GM10248 (cell line): ENCODE measurements at places on chromosomes 2 and 18.

GRCh38 chr2:39778233-39778632 lies 825 bp downstream of the THUMPD2 start:
- DNase-seq: no peak

GRCh38 chr2:127770973-127771735 lies 39.8 kb downstream of the WDR33 start:
- no peak for DNase-seq

GRCh38 chr2:9378433-9379390 lies 44.6 kb downstream of the ITGB1BP1 start:
- DNase-seq: no peak

- no peak for DNase-seq
These were observed 34.2 kb downstream of the EMX1 start for GRCh38 chr2:72951303-72952095.

DNA sequence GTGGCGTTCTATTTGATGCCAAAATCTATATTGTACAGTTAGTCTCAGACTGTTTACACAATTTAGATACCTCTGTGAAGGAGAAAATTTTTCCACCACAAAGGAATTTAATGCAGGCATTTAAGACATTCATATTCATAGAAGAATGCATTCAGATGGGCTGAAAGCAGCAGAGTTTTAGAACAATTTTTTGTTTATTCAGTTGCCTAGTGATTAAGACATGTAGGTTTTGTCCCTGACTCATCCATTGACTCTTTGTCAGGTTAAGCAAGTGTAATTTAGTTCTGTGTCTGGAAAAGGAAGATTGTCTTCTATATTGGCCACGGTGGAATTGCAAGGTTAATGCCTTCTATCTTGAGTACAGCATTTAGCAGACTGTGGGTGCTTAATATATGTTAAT lies 515.0 kb downstream of the PARD3B start:
- no peak for DNase-seq

DNA sequence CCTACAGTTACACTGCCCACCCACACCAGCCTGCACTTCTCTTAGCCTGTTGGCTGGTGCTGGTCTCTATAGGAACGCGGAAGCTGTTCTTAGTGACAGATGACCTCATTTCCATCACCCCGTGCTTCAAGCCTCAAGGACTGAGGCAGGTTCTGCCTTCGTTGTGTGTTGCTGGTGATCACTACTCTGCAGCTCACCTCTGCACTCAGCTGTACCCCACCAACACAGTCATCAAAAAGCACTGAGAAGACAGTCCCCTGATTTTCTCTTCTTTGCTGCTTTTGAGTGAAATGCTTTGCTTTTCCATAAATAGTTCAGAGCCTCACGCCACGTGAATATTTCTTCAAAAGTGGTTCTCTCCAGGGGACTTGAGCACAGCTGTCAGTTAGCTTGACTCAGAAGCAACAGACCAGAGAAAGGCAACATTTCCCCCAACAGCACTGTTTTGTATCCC lies 225.7 kb upstream of the CCDC150 start:
- DNase-seq: peak; percentile 69

DNA sequence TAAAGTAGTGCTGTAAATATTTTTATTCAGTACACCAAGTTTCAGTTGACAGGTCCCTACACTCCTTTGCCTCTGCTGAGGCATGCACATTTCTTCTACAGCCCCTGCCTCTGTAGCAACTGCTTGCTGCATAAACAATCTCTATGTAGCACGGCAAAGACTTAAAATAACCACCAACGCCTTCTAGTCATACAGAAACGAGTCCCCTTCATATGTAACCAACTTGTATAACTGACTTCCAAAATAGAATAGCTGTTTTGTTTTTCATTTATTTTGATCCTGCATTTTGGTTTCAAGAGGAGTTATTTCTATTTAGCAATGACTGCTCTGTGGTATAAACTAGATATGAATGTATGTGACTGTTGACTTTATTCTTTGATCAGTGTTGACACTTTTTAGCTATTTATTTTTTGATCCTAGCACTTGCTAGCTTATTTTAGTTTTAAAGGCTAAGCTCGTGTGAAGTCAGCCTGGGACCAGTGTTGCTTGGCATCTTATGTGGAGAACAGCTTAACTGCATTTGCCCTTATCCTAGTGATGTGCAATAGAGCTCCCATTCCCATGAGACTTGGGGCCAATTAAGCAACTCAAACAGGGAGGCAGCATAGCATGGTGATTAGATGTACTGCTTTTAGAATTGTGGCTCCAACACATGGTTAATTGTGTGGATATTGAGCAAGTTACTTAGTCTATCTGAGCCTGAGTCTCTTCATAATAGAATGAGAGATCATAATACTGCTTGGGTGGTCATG lies 79.6 kb downstream of the HRH4 start:
- no peak for DNase-seq

DNA sequence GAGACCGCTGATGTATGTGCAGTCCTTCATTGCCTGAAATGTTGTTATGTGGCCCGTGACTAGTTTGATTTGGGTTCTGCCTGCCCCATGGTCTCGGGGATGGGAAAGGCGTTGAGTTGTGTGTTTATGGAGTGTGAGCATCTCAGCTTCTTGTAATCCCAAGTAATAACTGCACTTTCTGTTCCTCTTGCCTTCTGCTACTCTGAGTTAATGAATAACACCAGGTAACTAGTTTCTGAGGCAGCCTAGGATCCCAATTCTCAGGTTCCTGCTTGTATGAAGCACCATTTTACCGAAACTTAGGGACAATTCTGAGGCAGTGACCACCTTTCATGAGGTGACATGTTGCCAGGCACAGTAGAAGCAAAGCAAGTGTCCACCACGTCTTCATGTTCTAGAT lies 170.0 kb downstream of the ALK start:
- DNase-seq: peak; percentile 57

- DNase-seq: no peak
These were observed 185.8 kb upstream of the ID2 start for GRCh38 chr2:8496079-8496478.

DNA sequence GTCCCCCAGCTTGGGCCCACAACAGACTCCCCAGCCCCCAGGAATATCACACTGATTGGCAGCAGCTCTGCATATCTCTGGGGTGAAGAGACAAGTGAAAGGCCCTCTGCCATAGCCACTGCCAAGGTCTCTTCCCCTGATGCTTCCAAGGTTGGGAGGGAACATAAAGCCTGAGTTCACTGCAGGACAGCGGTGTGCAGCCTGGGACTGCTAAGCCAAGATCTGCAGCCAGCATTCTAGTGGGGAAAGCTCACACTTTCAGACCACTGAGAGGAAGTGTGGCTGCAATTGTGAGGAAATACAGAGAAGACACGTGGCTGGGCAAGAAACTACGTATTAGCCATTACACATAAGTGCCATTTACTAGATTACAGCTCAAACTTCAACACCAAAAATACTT lies 100.7 kb downstream of the MAIP1 start:
- DNase-seq: no peak

DNA sequence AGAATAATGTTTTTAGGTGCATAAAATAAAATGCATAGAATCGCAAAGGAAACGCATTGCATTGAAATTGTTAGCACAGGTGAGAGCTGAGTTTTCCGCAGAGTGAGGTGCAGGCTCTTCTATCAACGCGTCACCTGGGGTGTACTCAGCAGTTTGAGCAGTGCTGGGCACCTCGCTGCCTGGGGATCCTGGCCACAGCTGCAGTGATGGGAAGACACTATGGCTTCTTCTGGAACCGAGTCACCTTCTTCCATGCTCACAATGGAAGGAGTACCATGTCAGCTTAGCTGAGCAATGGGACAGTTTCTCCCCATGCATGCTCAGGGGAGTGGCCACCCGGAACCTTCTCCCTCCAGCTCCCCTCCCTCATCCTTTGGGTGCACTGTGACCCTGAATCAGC lies 95.4 kb upstream of the OTOS start:
- no peak for DNase-seq

- DNase-seq: no peak
These were observed 154.0 kb downstream of the PMAIP1 start for GRCh38 chr18:60053747-60054304.

GRCh38 chr18:25862881-25863600 lies 227.4 kb downstream of the SS18 start:
- DNase-seq: no peak

DNA sequence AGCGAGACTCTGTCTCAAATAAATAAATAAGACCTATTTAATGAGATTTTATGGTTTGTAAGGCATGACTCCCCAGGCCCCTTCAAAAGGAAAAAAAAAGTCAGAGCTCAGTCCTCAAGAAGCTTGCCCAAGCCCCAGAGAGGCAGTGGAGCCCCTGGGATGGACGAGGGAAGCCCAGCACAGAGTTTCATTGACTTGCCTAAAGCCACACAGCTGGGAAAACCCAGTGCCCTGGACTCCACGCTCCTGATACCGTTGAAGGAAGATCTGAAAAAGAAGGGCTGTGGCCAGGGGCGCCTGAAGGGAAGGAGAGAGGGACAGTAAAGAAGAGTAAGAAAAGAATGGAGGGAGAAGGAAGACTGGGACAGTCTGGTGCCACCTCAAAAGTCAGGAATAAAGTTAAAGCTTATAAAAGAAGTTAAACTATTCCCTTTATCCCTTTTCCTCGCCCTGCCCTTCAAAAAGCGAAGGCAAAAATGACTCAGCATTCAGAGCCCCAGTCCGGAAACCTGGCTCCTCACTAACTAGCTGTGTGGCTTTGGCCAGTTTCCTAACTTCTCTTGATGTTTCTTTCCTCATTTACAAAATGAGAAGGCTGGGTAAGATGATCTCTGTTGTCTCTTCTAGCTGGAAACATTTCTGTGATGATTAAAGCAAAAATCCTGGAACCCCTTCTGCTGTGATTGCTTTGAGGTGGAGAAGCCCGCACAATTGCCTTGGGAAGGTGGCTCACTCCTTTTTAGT lies 46.7 kb downstream of the LYPD1 start:
- DNase-seq: no peak

- no peak for DNase-seq
These were observed 333.7 kb downstream of the AGAP1 start for GRCh38 chr2:235827585-235827992.

GRCh38 chr2:133810559-133810958 lies 242.3 kb upstream of the NCKAP5 start:
- DNase-seq: no peak

- DNase-seq: no peak
These were observed 148.1 kb downstream of the TMEM163 start for GRCh38 chr2:134570676-134571075.

GRCh38 chr18:79516441-79516931 lies 120.8 kb downstream of the NFATC1 start:
- no peak for DNase-seq

- DNase-seq: no peak
These were observed 235.2 kb downstream of the MTX2 start for GRCh38 chr2:176504440-176504839.

DNA sequence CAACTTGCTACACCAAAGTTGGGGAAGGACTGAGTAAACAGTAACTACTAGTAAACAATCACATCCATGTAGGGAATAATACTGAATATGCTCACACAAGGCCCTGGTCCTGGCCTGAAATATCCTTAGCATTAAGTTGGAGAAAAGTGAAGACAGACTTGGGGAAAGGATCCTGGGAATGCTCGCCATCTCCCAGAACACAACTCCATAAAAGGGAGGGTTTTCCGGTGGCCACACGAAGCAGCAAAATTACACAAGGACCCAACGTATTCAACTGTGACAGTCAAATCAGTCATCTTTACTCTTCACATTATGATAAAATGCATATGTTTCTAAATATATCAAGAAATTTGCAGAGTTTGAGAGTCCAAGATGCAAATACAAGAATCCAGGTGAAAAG lies 7.3 kb downstream of the NEMP2 start:
- DNase-seq: no peak

DNA sequence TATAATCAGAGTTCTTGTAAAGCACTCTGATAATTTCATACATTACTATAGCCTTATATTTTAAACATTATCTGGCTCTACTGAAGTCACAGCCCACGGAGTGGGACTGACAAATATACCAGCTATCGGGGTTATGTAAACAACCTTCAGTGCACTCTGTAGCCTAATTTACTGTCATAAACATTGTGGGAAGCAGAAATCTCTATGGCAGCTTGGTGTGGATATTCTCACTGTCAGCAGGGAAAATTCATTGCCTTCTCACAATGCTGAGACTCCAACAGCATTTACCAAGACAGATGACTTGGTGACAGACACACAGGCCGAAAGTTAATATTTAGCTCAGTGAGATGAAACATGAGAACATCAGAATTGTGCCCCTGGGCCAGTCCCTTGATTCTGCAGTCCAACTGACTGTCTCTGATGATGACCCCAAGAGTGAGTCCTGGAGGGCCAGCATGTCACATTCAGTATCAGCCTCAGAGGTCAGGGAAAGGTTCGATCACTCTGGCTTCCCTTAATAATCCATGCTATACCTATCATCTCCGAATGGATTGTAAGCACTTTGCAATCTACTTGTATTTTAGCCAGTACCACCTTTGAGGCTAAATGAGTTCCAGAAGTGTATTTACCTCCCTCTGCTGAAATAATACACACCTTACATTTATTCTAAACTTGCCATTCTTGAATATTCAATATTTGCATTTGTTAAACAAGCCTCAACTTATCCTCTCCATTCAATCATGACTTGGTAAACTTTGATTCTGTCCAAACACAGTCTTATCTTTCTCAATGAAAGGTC lies 146.2 kb upstream of the OSR1 start:
- no peak for DNase-seq

DNA sequence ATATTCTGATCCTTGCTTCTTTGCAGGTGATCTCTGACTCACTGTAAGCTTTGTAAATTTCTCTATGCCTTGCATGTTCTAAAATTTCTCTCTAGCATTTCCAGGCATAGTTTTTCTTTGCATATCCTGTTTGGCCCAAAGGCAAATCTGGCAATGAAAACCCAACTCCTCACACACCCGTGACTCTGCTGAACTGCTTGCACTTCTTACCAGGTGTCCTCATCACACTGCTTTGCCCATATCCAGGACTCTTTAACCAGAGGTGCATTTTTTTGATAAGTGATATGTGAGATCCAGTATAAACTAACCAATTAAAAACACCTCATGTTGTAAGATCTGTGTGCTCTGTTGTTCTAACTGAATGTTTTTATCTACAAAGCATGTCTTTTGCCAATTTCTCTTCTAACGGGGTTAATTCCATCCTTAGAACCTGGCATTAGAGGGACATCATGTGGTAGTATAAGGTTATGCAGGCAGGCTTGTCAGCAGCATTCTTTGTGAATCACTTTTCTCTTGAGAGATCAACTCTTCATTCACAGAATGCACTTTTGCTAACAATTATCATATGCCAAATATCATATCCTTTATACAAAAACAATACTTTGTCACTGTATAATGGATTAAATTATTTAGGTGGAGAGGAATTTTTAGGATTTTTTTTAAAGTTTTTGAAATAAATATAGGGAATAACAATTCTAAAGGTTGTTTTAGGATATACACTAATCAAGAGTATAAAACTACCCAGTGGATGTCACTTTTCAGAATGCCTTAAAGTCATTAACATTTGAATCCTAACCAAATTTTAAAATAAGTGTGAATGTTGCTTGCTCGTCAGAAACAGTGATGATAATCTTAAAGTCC lies 20.8 kb upstream of the TMX3 start:
- peak; percentile 57 for DNase-seq
